Endodermal cell (in vitro differentiated cells): ENCODE measurements at places on chromosomes 2 and 18. TPM values are rescaled to one million over a fixed set of nuclear protein-coding genes. Genes with fewer than 3 reads are reported as not detected.

The GPR39 gene
- 9.4 to 10.4 TPM (median 9.9 TPM) in 3 replicates for total RNA-seq

The MC4R gene
- not detected in 2 replicates for total RNA-seq

The SERPINB4 gene
- 0.24 and 0.54 TPM in 2 replicates for total RNA-seq

The RAX gene
- 0.18 TPM in 1 of 2 replicates, not detected in the other for total RNA-seq

GRCh38 chr2:122960759-122961641 lies 1064.1 kb upstream of the CNTNAP5 start:
- no peaks in the 10 kb centered on the region for H3K36me3 ChIP-seq
- no peaks in the 10 kb centered on the region for H3K27me3 ChIP-seq
- DNase-seq, result no peak
- no peak overlapping the region for H3K4me3 ChIP-seq
- H3K4me1 ChIP-seq, result no peaks in the 10 kb centered on the region

DNA sequence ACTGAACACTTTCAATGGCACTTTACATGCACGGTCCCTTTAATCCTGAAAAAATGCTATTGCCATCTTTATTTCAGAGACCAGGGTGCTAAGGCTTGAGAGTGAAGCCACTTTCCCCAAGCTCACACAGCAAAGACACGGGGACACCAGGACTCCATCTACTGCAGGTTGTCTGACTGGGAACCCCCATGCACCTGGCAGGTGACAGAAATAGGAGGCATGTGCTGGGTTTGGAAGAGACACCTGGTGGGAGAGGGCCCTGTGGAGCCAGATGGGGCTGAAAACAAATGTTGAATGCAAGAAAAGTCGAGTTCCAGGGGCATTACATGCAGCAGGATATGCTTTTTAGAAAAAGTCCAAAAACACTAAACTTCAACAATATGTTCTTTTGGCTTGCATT lies 5.2 kb upstream of the EHD3 start:
- H3K4me3 ChIP-seq, result no peak overlapping the region
- H3K27ac ChIP-seq, result no peak overlapping the region
- peaks cover 7% of the 10 kb centered on the region for H3K4me1 ChIP-seq
- DNase-seq, result peak; percentile 36
- H3K27me3 ChIP-seq, result no peaks in the 10 kb centered on the region

DNA sequence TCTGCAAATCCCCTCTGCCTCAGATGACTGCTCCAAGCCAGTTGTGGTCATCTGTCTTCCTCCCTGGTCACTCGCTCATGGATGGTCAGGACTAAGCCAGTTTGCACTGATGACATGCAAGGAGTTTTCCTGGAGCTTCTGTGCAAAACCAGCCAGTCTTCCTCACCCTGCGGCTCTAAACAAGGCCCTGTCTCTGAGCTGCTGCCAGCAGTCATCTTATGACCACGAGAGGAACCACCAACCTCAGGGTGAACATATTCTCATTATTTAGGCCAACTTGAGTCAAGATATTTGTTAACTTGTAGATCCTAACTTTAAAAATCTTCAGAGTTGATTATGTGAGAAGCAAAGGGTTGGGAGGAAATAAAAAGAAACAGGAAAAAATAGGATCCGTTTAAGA lies 119.9 kb upstream of the CAB39 start:
- no peak overlapping the region for H3K4me3 ChIP-seq
- H3K36me3 ChIP-seq, result no peaks in the 10 kb centered on the region
- no peaks in the 10 kb centered on the region for H3K4me1 ChIP-seq
- DNase-seq, result no peak
